ENCODE measurements at places on chromosomes 7 and 10. TPM values are rescaled to one million over a fixed set of nuclear protein-coding genes. Genes with fewer than 3 reads are reported as not detected.

DNA sequence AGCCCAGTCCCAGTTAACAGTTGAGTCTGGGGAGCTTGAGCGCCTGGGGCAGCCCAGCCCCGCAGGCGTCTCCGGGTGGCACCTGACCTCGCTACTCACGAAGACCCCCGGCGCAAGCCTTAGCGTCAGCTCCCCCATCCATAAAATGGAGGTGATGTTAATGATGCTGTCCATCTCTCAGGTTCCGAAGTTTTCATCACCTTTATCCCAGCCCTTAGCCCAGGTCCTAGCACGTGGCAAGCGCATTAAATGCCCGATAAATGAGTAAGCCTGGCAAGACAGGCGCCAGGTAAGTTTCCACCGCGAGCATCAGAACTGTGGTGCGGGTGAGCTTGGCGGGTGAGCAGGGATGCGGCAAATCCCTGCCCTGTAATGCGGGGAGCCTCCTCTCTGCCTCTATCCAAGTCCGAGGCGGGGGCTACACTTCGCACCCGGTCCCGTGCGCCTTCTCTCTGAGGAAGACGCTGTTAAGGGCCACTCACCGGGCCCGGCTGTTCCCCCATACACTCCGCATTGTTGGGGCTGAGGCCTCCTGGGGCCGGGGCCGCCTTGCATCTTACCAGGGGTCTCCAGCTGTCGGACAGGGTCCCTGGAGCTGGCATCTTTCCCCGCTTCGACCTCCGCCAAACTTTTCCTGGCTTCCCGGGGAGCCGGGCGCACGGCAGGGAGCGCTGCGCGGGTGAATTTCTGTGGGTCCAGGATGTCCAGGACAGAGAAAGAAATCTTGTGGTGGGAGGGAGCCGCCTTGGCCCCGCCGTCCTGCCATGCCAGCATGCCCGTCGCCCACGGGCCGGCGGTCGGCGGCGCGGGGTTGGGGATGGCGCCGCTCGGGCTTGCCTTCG lies 444 bp downstream of the NKX1-2 start:
- peaks cover 18% of the 10 kb centered on the region for H3K27me3 ChIP-seq
- H3K36me3 ChIP-seq: no peaks in the 10 kb centered on the region
- peak overlapping the region; percentile 54 for H3K4me3 ChIP-seq
- H3K4me1 ChIP-seq: no peaks in the 10 kb centered on the region
- no peak overlapping the region for H3K27ac ChIP-seq

DNA sequence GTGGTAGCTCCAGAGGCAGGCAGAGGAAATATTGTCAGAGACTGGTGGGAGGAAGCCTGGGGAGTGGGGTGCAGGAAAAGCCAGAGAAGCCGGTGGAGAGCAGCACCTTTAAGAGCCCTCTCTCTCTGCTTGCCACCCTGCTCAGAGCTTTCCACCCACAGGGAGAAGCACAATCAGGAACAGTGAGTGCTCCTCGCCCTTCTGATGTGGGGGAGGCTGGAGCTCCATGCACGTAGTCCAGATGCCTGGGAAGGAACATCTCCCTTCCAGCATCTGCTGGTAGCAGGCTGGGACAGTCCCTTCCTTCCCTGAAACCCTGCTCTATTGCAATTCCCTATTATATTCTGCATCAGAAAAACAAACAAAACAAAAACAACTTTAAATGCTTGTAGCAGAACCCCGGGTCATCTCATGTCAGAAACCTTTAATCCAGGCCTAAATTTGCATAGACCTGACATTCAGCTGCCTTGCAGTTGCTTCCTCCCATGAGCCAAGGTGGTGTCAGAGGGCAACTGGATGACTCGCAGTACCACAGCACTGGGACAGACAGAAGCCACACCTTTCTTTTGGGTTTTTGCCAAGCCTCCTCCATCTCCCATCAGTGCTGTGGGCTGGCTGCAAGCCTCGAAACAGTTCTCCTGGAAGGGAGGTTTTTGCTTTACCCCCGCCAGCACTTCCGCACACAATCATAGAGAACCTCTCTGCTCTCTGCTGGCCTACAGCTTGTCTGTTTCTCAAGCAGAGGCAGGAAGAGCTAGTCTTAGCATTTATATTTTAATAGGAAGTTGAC lies 13.1 kb downstream of the AVPI1 start:
- peak; percentile 58 for DNase-seq
- H3K27ac ChIP-seq: no peak overlapping the region
- H3K4me3 ChIP-seq: no peak overlapping the region
- H3K36me3 ChIP-seq: peaks cover 38% of the 10 kb centered on the region

DNA sequence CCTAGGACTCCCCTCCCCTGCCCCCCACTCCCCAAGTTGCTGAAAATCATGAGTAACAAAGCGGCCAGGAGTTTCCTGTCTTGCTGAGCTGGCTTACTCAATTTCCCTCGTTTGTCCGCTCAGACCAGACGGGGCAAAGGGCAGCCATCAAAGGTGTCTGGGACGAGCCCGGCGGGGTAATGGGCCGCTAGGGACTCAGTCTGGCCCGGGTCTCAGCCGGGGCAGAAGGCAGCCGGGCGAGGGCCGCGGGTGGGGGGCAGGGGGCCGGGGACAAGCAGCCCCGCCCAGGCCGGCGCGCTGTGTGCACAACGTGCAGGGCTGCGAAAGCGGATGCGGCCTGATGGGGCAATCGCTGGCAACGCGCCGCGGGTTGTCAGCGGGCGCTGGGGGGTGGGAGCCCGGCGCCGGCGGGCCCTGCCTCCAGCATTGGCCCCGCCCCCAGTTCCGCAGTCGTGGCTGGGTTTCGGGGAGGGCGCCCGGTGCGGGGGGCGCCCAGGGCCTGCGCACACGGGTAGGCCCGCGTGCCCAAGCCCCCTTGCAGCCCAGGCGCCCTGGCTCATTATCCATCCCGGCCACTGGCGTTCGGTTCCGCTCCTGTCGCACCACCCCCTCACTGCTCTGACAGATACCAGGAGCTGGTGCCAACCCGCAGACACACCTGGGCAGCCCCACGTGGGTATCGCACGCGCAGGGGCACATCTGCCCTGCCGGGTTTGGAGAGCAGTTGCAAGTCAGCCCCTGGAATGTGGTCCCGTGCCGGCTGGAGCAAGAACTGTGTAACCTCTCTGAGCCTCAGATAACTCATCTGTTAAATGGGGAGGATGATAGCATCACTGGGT lies 35.1 kb downstream of the DNAJB12 start:
- peak; percentile 77 for DNase-seq
- peak overlapping the region; percentile 57 for H3K27ac ChIP-seq
- H3K4me3 ChIP-seq: peak overlapping the region; percentile 58
- H3K36me3 ChIP-seq: no peaks in the 10 kb centered on the region
- H3K4me1 ChIP-seq: peaks cover 23% of the 10 kb centered on the region

The ARL4A gene
- 0.81 TPM for total RNA-seq

The PLAC9 gene
- 4.7 TPM for total RNA-seq

Data from SJCRH30 (cell line).